ENCODE measurements at places on chromosomes 13 and 19.
A peak's percentile ranks its signal among the peaks of the same experiment; 100 is the strongest.

GRCh38 chr19:45773384-45773783, 4.3 kb upstream of the SIX5 start:
- DNase-seq: no peak

DNA sequence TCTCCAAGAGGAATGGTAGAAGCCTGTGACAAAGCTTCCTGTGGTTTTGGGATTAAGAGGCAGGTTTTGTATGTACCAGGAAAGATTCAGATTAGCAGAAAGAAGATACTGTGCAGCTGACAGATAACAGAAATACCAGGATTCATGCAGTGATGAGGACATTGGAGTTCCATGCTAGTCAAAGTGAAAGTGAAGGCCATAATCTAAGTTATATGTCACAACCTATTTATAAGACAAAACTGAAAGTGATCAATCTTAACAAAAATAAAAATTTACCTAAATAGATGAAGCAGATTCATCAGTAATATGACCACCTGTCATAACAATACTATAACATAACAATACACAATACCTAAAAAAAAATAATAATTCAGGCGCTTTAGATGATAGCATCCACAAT, 1305.2 kb upstream of the PCDH9 start:
- no peak for DNase-seq

- DNase-seq: peak; percentile 21
These were observed 68.5 kb downstream of the FLT1 start for GRCh38 chr13:28426381-28426780.

GRCh38 chr13:24700539-24700938, 20.3 kb downstream of the ATP12A start:
- DNase-seq: no peak

DNA sequence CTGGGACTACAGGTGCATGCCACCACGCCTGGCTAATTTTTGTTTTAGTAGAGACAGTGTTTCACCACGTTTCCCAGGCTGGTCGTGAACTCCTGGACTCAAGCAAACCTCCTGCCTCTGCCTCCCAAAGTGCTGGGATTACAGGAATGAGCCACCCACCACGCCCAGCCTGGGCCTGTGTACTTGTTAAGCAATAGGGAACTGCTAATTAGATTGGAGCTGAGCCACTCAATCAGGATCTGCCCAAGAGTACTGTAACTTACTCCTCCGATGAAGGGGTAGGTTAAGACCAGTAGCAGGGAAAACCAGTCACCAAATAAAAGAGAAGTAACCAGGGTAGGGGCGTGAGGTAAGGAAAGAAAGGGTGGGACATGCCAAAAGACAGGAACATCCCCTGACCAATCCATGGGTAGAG, 2.3 kb downstream of the DDX39A start:
- DNase-seq: peak; percentile 38

DNA sequence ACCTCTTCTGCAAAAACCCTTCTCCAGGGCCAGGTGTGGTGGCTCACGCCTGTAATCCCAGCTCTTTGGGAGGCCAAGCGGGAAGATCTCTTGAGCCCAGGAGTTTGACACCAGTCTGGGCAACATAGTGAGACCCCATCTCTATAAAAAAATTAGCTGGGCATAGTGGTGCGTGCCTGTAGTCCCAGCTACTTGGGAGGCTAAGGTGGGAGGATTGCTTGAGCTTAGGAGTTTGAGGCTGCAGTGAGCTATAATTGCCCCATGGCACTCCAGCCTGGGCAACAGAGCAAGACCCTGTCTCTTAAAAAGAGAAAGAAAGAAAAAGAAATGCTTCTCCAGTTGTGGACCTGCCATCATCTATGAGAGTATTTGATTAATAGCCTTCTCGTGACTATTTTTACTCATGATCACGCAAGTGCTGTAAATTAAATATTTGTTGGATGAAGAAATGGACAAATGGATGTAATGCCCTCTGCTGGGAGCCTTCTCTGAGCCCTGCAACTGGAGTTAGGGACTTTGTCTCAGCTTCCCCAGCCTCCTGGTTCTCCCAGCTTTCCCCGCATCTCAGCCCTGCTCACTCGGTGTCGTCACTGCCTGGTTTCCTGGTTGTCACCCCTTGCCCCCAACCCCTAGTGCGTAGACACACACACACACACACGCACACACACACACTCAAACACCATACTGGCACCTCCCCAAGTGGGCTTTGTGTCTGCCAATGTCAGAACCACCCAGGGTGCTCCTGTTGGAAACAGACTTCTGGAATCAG, 12.2 kb downstream of the WIZ start:
- DNase-seq: no peak

GRCh38 chr13:103145442-103145841, 79.2 kb upstream of the SLC10A2 start:
- no peak for DNase-seq

DNA sequence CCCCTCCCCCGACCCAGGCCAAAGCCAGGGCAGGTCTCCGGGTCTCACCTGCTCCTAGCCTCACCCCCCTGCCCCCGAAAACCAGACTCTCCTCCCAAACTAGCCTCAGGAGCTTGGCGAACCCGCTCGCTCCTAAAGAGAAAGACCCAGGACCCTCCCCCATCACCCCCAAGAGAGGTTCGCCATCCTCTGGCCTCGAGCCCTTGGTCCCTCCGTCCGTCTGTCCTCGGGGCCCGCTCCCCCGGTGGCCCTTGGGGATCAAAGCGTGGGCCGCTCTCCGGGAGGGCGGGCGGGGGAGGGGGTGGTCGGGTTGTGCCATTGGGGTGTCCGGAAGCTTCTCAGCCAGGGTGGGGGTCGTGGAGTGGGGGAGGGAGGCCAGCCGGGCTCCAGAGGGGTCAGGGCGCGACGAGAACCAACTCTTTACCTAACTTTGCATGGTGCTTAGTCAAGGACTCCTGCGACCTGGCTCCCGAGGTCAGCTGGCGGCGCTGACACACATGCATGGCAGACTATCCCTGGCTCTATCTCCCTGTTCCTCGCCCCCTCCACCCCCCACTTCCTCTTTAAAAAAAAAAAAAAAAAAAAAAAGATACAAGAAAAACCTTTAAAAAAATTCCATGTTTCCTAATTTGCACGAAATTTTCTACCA, 15.6 kb downstream of the SMIM24 start:
- DNase-seq: peak; percentile 48

DNA sequence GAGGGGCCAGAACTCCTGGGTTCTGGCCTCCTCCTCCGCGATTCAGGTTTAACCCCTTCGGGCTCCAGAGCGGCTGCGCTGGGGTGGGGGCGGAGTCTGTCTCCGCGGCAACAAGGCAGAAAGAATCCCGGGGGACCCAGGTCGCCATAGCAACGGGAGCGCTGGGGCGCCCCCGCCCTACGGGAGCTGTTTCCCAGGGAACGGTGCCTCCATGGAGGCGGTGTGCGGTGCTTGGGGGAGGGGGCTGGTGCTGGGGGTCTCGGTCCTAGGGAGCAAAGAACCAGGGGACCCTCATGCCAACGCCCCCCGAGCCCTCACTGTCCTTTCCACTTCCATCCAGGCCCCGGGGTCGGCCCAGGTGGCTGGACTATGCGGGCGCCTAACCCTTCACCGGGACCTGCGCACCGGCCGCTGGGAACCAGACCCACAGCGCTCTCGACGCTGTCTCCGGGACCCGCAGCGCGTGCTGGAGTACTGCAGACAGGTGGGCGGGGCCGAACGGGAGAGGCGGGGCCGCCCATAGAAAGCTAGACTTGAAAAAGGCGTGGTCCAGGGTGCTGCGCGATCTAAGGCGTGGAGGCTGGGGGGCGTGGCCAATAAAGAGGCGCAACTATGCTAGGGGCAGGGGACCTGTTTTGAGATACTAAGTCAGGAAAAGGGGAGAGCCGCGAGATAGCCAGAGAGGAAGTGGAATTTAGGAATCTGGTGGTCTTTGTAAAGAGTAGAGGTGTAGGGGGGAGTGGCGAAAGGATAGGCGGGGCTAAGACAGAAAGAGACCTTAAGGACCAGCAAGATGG, 1.2 kb downstream of the APLP1 start:
- DNase-seq: peak; percentile 62

Data from suppressor macrophage (primary cell).